ENCODE measurements at places on chromosomes 6 and 20.
A peak's percentile ranks its signal among the peaks of the same experiment; 100 is the strongest.

GRCh38 chr6:159616456-159616855 is 76.6 kb downstream of the SOD2 start:
- no peak for DNase-seq

DNA sequence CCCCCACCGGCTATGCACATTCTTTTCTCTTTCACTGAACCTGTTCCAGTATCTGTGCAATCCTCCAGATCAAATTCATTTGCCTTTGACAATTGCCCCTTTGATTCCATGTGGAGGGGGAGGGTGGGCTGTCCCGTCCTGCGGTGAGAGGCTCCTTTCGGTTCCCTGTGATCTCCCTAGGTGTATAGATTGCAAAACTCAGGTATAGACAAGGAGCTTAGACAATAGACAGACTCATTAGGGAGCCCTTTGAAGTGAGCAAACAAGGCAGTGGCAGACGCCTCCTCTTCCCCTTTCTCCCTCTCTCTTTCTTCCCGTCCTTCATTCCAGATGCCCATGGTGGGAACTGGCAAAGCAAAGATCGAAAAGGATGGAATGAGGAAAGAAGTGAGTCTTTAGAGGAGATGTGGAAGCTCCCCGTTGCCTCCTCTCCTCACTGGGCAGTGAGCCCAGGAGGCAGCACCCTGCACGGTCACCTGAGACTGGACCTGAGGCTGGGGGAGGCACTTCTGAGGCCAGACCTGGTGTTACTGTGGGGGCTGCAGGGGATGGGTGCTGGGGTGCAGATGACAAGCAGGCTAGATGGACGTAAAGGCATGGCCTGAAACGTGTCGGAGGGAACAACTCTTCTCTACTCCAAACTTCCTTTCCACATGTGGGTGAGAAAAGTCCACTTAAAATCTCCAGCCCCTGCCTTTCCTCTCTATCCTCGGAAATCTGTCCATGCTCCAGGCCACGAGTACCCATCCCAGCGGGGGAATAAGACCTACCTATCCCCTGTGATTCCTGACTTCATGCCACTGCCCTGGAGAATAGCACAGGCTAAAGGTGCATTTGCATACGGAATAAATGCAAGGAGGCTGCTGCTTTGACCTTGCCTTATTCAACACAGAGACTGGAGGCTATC is 256.6 kb upstream of the FOXQ1 start:
- DNase-seq, result no peak

GRCh38 chr20:25205277-25206062 is 10.0 kb downstream of the ENTPD6 start:
- no peak for DNase-seq

DNA sequence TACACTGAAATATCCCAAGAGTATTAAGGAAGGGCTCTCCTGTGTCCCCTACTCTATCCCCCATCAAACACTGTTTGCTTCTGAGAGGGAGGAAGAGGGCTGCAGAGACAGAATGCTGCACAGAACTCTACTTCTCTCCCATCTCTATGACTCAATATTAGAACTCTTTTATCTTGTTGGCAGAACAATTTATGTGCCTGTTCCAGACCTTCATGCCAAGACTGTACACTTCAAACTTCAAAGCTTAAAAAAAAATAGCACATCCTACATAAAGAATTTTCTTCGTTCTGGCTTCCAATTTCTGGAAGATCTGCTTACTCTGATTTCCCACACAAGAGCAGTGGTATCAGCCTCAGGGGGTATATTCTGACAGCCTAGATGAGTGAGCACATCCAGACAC is 19.6 kb upstream of the GPR63 start:
- DNase-seq, result no peak

DNA sequence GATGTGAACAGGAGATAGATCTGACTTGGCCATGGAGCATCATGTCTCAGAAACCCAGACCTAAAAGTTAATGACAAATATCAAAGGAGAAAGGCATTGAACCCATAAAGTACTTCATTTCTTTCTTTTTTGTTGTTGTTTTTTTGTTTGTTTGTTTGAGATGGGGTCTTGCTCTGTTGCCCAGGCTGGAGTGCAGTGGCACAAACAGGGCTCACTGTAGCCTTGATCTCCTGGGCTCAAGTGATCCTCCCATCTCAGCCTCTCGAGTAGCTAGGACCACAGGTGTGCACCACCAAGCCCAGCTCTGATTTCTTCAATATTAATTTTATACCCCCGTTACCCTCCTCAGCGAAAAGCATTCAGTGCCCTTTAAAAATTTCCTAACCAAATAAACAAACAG is 45.8 kb downstream of the KIF16B start:
- no peak for DNase-seq

DNA sequence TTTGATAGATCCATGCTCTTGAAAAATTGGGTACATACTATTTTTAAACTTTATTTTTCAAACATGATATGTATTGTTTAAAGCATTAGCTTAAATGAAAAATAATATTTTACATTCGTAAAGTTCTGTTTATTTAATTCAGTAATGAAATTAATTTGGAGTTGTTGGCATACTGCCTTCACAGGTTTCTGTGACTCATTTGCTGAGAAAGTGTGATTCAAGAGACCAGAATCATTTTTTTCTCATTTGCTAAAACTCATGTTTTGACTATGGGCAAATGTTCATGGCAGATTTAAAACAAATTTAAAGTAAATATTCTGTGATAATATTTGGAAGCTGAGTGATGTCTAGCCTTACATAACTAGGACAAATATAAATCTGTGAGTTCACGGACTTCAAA is 230.4 kb downstream of the BCKDHB start:
- DNase-seq, result no peak

GRCh38 chr6:31272436-31272835 is 544 bp upstream of the HLA-C start:
- DNase-seq, result no peak

DNA sequence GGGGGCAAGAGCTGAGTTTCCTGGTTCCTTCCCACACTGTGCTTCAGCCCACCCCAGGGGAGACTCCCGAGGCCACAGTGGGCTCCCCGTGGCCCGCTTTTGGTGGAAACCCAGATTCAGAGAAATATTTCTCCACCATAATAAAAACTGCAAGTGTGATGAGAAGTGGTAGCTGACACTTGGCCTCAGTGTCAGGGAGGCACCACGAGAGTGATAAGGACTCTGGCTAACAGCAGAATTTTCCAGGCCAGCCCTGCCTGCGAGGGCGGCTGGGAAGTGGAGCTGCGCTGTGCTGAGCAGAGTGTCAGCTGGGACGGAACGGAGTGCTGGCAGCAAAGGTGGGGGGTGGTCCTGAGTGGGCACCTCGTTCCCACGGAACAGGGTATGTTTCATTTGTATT is 22.5 kb downstream of the SPATA2 start:
- DNase-seq, result peak; percentile 69

DNA sequence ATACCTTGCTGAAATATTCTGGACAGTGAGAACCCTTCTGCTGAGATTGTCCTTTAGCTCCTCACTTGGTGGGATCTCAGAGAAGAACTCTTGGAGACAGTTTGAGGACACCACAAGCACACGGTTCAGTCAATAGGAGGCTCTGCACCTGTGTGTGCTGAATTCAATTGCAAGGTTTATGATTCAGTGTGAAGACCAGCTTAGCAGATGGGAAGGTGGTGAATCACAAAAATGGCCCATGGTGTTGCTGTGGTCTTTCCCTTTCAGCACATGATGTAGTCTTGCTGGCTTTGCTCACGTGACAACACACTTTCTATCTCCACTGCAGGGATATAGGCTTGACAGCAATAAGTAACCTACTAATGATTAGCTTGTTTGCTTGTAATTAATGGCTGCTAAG is 270.3 kb downstream of the SLC24A3 start:
- no peak for DNase-seq

DNA sequence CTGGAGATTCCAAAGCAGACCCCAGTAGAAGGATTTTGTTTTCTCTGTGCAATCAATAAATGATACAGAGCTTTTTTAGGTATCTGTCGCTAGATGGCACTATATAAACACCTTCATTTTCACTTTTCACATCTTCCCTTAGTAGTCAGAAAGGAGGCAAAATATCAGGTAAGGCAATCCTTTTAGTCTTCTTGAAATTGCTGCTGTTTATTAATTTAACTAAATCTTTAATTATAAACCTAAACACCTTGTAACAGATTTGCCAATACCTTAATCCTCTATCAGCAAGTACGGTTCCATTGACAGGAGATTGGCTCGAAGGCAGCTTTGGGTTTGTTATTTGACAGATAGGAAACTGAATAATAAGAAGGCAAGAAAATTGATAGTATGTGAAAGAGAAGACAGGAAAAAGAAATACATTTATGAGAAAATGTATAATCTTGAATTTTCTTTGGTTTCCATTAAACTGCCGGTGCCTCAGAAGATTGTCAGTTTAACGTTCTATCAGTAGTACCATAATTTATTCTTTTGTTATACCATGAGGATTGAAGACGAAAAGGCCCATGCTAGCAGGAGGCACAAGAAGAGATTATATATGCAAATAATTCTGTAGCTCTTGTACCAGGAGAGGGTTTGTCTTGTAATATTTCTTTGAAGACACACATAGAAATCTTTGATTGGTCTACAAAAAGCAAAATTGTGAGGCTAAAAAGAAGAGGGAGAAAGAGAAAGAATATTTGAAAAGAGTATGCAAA is 23.5 kb upstream of the IBTK start:
- DNase-seq, result no peak

- DNase-seq, result no peak
Observed at GRCh38 chr6:14863902-14864850, 381.7 kb upstream of the JARID2 start.

GRCh38 chr20:47545499-47545898 is 43.8 kb downstream of the NCOA3 start:
- DNase-seq, result no peak

DNA sequence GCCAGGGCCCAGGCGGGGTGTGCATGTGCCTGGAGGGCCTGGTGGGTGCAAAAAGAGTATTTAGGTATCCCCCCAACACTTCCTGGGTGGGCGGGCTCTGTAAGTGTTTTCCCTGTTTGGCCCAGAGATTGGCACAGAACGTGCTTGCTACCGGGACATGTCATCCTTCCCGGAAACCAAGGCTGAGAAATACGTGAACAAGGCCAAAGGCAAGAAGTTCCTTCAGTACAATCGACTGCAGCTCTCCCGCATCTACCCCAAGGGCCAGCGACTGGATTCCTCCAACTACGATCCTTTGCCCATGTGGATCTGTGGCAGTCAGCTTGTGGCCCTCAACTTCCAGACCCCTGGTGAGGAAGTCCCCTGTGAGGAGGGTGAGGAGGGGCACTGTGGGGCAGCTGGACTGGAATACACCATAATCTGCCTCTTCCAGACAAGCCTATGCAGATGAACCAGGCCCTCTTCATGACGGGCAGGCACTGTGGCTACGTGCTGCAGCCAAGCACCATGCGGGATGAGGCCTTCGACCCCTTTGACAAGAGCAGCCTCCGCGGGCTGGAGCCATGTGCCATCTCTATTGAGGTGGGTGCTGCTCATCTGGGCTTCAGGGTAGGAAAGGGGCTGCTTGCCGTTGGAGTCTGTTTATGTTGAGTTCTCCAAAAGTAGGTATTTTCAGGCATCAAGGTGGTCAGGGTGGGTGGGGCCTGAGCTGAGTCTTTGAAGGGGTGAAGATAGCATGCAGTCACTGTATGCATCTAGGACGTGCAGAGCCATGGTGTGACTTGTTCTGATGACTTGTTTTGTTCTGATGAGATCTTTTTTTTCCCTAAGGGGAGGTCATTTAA is 35.2 kb downstream of the PLCG1 start:
- DNase-seq, result no peak

DNA sequence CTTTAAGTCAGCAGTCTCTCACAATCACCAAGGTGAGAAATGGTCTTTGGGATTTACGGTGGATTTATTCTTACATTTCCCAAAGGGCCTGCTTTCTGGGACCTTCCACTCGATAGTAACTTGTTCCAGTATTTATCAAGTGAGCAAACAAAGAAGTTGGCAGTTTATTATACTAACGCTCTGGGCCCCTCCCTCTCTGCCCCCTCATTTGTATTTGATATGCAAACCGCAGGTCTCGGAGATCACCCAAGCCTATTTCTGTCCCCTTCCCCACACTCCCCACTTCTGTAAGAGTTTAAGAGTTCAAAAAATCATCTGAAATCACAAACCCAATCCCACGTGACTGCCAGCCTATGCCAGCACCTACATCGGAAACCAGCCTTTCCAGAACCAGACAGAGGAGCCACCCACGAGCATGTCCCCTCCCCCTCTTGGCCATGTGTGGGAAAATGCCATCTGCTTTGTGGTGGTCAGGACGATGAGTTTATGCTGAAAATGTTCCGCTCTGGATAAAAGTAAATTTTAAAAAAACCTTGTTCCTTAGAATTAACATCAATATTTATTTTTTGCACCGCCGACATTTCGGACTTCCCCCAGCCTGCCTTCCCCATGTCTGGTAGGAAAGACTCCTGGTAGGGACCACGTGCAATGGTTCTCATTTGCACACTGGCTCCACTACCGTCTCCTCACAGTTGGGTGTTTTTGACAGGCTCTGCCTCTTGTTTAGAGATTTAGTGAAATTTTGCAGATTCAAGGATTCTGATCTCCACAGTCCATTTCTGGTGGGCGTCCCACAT is 281.0 kb downstream of the TFAP2C start:
- no peak for DNase-seq

GRCh38 chr6:22550971-22551670 is 18.2 kb upstream of the HDGFL1 start:
- DNase-seq, result no peak

- no peak for DNase-seq
Observed at GRCh38 chr6:142530566-142530965, 228.8 kb downstream of the ADGRG6 start.

GRCh38 chr6:80158478-80158989 is 52.1 kb downstream of the BCKDHB start:
- DNase-seq, result no peak

GRCh38 chr6:79239536-79240168 is 5.2 kb upstream of the HMGN3 start:
- DNase-seq, result no peak

GRCh38 chr20:44219170-44219730 is 8.7 kb upstream of the OSER1 start:
- DNase-seq, result no peak

DNA sequence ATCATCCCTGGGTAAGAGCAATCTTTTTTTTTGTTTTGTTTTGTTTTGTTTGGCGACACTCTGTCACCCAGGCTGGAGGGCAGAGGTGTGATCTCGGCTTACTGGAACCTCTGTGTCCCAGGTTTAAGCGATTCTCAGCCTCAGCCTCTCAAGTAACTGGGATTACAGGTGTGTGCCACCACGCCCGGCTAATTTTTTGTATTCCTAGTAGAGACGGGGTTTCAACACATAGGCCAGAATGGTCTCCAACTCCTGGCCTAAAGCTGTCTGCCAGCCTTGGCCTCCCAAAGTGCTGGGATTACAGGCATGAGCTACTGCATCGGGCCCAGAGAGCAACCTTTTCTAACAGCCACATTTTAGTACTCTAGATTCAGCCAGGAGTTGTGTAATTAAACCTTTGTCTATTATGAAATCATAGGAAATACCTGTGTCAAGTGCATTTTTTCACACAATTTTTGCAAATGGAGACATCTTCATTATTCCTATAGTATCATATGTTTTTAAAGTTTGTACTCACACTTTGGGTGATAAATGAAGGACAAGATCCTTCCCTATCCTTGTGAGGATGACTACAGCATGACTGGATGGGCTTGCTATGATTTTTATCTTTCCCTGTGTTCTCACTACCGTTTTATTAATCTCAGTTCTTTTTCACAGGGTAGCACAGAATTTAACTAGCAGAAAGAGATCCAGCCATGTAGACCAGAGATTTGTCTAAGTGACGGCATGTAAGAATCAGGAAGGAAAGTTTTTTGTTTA is 82.6 kb downstream of the OR2B2 start:
- no peak for DNase-seq
